ENCODE measurements at places on chromosomes 2 and 18.
A peak's percentile ranks its signal among the peaks of the same experiment; 100 is the strongest.

DNA sequence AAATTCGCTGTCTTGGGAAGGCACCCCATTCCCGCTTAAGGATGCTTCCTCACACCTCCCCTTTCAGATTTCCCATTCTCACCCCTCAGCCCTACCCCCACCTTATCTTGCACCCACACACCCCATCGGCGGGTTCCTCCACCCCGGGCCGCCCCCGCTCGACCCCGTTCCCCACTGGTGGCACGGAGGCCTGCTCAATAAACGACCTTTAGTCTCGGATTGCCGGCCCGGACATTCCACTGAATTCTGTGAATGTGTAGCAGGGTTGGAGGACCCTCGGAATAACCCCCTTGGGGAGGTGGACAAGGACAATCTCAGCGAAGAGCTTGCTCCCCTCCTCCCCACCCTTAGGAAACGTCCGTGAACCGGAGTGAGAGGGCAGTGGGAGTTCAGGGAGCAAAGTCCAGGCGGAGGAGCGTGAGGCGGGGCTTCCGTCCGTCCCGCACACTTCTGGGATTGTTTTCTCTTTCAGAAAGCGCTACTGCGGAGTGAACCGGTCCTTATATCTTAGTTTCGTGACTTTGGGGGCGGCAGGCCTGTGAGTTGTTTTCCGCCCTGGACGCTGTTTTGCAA lies 2.8 kb upstream of the LBX2 start:
- no peak for DNase-seq

- no peak for DNase-seq
Measured at GRCh38 chr2:12363569-12363968, 353.2 kb upstream of the TRIB2 start.

DNA sequence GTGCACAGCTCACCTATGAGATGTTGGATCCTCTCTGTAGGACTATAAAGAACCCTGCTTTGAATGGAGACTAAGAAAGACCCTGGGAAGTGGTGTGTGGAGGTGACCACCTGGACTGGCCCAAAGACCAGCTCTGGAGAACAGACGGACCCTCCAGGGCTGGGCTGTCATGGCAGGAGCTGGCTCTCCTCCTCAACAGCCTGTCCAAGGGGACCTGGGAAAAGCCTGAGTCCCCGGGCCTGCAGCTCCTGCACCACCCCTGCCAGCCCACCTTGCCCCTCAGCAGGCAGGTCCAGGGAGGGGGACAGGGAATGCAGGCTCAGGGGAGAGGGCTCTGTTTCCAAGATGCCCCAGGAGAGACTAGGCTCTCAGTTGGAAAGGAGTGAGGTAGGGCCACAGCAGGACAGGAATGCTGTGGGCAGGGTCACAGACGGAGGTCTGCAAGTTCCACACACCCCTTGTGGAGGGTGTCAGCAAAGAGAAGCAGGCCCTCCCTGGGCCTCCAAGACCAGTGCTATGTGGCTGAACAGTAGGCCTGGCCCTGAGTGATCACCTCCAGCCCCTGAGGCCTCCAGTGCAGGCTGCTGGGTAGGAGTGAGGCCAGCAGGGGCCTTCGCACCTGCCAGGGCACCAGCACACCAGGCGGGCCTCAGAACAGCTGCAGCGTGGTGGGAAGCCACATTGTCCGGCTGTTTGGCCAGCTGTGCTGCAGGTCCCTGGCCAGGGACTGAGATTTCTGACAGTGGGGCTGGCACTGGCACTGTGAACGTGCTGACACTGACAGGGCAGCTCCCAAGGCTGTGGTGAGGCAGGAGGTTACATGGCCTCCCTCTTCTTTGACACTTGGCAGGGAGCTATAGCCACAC lies 86.4 kb upstream of the OTOS start:
- no peak for DNase-seq

DNA sequence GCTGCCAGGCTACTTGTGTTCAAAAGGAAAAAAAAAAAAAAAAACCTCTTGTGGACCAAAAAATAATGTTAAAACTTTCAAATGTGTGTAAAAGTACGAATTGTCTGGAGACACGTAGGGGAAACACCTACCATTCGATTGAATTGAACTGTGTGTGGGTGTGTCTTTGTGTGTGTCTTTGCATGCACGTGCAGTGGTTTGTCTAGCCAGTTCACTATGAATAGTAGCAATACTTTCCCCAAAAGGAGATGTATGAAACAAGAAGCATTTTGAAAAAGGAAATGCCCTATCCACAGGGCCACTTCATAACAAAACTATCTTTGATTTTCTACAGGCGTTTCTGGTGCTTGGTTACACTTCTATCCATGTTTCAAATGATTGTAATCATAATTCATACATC lies 186.8 kb downstream of the RPRM start:
- DNase-seq: no peak

- no peak for DNase-seq
Measured at GRCh38 chr2:203804764-203805485, 62.6 kb upstream of the CTLA4 start.

DNA sequence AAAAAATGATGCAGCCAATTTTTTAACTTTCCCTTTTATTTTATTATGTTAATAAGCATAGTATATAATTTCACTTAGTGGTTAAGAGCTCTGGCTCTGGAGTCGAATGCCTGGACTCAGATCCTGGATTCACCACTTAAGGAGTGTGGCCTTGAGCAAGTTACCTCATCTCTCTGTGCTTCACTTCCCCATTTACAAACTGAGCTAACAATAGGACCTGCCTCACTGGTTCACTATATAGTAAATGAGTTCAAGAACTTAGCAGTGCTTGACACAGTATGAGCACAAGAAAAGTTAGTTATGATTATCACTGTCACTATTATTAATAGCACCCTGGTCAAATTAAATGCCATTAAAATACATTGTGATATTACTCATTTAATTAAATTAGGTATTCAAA lies 30.6 kb downstream of the SCN3A start:
- no peak for DNase-seq

- DNase-seq: no peak
Measured at GRCh38 chr2:3430740-3431490, 51.4 kb downstream of the TRAPPC12 start.

DNA sequence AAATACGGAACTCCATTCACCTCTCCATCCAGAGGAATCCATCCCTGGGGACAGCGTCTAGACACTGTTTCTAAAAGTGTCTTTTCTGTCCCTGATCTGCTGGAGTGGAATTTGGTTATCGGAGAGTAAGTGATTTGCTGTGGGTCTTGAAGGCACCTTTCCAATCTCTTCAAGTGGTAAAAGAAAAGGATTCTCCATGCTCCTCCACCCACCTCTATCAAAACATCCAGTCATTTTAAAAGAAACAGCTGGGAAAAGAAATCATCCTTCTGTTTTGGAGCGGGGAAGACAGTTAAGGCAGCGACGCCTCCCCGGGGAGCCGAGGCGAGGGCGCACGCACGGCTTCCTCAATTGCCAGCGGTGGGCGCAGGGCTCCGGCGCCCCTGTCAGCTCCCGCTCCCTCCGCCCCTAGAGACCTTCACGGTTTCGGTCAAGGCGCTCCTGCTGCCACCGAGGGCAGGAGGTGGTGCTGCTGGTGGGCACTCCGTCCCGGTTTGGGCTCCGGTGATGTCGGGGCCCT lies 547 bp downstream of the SLC35F5 start:
- peak; percentile 48 for DNase-seq

DNA sequence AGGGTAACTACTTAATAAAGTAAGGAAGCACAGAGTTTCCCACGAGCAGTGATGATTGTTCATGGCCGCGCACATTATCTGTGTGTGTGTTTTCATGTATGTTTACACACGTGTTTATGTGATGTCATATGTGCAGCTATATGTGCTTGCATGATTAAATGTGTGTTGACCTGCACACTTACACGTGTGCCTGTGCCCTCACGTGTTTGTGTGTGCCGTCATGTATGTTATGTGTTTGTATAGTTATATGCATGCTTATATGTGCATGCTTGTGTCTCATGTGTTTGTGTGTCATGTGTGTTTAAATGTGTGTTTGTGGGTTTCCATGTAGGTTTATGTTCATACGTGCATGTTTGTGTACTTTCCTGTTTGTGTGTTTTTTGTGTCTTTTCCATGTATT lies 782.3 kb downstream of the GALR1 start:
- no peak for DNase-seq

DNA sequence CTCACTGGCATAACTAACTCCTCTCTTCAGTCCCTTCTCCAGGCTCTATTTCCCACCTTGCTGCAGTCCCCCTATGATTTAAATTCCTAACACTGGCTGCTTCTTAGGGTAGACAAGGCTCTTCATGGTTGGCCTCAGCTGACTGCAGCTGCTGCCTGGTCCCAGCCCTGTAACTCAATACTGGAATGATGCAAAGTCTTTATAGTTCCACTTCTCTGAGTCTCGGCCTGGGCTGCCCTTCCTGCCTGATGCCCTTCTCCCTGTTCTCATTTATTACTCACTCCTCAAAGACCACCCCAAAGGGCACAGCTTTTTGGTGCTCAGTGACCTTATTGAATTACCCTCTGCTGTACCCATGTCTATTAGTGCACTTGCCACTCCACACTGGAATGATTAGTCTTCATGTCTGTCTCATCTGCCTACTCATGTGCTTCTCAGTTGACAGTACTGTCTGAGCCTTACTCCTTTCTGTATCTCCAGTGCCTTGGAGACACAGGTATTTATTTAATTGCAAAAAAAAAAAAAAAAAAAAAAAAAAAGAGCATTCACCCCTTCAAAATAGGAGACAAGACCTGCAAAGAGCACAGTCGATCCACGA lies 199.4 kb upstream of the REV1 start:
- no peak for DNase-seq

GRCh38 chr2:3186766-3187165 lies 190.9 kb downstream of the EIPR1 start:
- no peak for DNase-seq

DNA sequence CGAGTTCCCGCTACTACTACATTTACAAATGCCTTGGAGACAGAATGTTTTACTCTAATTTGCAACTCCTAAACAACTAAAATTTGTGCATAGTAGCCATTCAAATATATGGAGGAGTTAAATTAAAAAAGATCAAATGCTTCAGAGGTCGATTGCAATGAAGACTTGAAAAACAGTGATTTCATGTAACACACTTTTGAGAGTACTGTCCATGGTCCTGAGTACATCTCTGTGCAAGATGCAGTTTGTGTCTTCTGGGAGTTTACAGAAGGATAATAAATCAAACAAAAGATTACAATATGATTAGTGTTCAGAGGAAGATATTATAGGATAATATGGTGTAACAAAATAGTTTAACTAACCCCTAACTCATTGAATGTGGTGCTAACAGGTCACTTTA lies 894.7 kb downstream of the TMEM182 start:
- DNase-seq: no peak

DNA sequence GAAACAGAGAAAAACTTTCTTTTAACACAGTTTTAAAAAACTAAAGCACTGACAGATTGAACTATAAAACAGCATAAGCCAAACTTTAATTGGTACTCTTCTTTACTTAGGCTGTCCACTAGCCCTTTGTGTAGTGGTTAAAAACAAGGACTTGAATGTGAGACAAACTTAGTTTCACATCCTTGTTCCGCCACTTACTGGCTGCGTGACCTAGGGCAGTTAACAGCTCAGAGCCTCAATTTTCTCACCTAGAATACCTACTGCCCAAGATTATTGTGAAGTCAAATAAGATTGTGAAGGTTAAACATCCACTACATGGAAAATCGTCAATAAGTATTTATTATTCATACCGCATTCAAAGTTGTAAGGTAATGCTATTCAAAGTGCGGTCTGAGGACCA lies 2.0 kb downstream of the WDR35 start:
- DNase-seq: no peak

DNA sequence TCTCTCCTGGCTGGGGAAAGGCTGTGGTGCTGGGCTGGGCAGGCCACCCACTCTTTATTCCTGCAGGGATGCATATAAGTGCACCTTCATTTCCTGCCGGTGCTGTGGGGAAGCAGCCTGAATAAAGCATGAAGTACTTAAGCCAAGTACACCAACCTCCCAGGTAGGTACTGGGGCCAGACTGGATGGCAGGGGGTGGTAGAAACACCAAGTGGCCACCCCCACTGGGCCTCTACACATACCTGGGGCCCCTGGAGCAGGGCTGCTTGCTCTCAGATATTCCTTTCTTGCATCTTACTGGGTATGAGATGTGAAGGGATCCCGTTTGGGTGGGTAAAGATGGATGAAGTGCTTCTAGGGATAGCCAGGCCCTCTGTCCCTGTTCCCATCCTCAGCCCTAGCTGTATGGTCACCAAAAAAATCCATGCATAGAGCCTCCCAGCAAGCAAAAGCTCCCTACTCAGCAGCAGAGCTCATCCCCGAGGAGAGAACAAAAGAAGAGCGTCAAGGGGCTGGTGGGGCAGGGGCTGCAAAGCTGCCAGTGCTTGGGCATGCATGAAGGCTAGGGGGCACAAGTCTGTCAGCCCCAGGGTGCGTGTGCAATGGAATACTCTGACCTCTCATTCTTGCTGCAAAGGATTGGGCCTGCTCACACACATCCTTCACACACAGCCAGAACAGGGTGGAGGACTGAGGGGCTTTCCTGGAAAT lies 22.0 kb downstream of the CCT7 start:
- DNase-seq: no peak

DNA sequence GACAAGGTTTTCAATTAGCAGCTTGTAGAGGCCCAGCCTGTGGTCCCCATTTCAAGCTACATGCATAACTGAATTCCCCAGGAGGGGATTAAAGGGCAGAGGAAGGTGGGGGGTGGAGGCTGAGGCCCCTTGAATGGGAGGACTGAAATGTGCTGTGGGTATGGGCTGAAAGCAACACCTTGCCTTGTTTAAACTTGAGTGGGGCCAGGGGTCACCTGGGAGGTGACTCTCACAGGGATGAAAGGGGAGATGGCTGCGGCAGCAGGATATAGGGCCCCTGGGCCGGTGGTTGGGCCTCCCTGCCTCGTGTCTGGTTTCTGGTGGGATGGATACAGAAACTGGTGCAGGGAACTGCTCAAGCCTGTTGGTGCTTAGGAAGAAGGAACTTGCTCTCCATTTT lies 225.9 kb upstream of the SPRED2 start:
- no peak for DNase-seq

GRCh38 chr18:34659579-34660517 lies 50.2 kb upstream of the DTNA start:
- peak; percentile 2 for DNase-seq

GRCh38 chr2:203743441-203743981 lies 37.1 kb downstream of the CD28 start:
- DNase-seq: no peak

DNA sequence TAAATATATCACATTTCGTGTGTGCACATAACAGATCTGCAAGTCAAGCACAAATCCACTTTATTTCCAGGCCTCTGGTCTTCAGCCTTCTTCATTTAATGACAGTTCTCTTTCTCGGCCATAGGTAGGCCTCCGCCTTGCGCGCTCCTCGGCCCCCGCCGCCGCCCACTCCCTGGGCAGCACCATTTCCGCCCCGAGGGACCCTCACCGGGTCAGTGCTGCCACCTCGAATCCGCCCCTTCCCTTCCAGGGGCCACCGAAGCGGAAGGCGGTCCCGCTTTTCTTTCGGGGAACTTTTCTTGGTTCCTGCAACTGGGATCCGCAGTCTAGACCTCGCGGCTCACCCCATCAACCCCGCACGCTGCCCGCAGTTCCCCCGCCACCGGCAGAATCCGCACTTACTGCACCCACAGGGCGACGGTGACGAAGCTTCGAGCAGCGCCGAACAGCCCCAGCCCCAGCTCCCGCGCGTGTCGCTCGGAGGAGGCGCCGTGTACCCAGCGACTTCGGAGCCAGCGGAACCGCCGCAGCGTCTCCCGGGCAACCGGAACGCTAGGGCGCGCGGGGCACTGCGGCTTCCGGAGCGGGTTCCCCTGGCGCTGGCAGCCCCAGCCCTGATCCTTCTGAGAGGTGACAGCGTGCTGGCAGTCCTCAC lies at the start of gene CDKL4:
Gene CDKL4, minus strand, starts transcription at position 502 of the 655 bp plus-strand sequence.
- DNase-seq: peak; percentile 56

GRCh38 chr2:74507926-74508520 lies 528 bp upstream of the PCGF1 start:
- no peak for DNase-seq

GRCh38 chr18:57141208-57142129 lies 5.4 kb upstream of the BOD1L2 start:
- DNase-seq: no peak

All from CD4-positive, alpha-beta T cell treated with Interferon gamma for 1 hour (primary cell).